NCI-H2107 (cell line): ENCODE measurements at places on chromosomes 6 and 20.

DNA sequence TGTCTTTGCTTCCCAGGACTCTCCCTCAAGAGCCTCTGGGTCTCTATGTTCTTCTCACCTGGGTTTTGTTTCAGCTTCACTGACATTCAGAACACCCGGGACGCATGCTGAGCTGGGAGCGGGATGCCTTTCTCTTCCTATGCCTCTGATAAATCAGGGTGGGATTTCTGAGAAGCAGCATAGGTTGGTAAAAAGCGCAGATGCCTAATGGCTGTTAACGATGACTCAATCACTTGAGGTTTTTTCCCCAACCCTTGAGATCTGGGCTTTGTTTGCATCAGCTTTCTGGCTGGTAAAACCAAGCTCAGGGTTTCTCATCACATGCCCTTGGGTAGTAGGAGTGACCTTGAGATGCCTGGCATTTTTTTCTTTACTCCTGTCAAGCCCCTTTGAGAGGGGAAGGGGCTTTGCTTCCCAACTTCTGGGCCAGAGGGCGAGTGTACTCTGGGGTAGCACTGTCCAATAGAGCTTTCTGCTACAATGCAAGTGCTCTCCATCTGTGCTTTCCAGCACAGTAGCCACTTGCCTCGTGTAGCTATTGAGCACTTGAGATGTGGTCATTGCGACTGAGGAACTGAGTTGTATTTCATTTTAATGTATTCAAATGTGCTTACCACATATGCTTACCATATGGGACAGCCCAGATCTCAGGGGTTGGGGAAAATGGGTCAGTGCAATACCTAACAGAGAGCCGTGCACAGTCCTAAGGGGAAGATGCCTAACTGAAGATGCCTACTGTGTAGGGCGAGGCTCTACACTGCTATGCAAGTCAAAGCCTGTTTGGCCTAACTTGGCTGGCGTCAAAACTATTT lies 69.1 kb downstream of the PPP1R14C start:
- no peak for DNase-seq

- DNase-seq = no peak
Measured at GRCh38 chr6:155309150-155309549, 5.1 kb downstream of the TFB1M start.

DNA sequence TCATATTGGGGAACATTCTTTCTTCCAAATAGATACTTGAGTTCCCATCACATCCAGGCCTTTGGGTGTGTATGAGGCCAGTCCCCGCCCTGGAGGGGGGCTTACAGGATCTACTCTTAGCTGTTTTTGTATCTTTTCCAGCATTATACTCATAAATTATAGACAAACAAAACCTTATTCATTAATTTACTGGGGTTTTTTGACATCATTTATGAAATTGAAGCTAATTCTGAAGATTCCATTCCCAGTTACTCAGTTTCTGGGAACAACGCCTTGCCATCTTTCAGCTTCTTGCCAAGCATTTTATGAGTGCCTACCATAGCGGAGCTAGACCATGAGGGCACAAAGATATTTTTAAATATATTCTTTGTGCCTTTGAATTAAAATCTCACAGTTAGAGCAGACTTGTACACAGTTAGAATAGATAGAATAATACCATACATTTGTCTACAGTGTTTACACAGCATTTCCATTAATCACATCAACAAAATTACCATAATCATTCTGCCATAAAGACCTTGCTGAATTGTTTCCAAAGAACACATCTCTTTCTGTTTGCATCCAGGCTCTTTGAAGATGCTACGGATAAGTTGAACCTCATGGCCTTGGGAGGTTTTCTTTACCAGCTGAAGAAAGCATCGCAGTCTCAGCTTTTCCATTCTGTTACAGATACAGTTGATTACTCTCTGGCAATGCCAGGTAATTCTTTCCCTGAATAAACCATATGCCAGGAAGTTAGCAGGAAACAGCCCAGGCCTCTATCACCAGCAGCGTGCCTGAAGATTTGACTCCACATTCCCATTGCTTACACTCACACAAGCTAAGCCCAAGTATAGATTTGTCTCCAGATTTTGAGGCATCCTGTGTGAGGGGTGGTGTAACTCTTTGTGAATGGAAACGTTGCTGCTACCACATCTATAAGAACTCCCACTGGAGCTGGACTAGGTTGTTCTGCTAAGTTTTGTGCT lies 75.4 kb upstream of the PBOV1 start:
- DNase-seq = no peak

DNA sequence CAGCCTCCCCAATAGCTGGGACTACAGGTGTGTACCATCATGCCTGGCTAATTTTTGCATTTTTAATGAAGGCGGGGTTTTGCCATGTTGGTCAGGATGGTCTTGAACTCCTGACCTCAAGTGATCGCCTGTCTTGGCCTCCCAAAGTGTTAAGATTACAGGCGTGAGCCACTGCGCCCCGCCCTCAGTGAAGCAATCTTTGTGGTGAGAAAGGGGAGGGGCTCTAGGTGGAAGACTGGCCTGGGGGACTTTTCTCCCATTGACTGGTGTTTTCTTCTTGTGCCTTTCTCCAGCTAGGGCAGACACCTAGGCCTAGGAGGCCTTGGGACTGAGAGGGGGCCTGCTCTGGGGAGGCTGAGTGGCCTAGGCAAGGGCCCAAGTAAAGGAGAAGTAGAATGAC lies 84.1 kb downstream of the DNAAF9 start:
- no peak for DNase-seq

DNA sequence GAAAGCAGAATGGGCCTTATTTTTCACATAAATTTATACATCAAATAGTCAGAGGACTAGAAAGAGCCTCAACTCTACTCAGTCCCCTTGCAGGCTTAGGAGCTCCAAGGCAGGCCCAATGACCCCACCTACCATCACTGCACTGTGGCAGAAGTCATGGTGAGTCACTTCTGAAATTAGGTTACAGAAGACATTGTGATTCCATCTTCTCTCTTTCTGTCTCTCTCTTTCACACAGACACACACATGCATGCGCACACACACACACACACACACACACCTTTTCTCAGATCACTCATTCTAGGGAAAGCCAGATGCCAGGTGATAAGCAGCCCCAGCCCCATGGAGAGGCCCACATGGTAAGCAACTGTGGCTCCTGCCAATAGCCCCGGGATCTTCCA lies 103.8 kb downstream of the C6orf118 start:
- no peak for DNase-seq
